ENCODE measurements at places on chromosomes 5 and 9.

- no peak for DNase-seq
Measured at GRCh38 chr5:159765135-159765433, 151.2 kb upstream of the ADRA1B start.

GRCh38 chr5:75089137-75089536 is 36.8 kb upstream of the GCNT4 start:
- DNase-seq = no peak

- no peak for DNase-seq
Measured at GRCh38 chr9:17900606-17901005, 321.7 kb downstream of the SH3GL2 start.

DNA sequence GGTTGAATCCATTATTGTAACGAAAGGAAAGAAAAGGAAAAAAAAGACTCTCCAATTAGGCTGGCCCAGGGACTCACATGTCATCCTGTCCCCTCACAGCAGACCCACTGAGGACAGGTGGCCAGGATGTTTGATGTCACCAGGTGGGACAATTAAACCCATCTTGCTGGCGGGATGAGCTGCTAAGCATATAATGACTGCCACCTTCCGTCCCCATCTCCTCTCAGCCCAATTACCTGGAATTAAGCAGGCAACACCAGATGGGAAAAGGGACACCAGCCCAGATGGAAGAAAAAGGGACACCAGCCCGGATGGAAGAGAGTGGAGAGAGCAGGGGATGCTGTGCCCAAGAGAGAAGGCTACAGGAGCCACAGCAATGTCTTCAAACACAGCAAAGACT is 116.6 kb upstream of the SARDH start:
- DNase-seq = no peak

GRCh38 chr5:112757468-112758208 is 20.0 kb downstream of the APC start:
- DNase-seq = peak; percentile 83

- DNase-seq = no peak
Measured at GRCh38 chr5:139082813-139083498, 115.2 kb downstream of the SIL1 start.

DNA sequence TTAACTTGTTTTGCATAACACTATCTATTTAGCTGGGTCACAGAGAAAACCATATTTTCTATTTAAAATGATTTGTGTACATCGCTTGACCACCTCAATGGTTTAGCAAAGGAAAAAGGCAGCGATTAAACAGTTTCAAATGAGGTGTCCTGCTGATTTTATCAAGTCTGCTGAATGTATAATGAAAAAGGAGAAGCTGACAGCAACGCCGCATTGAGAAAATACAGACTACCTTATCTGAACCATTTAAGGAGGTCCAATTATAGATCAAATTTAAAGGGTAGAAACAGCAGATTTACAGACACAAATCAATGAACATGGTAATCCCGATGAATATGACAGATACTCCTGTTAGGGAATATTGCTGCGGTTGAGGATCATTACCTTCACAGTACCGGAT is 29.6 kb downstream of the PSMB7 start:
- no peak for DNase-seq

DNA sequence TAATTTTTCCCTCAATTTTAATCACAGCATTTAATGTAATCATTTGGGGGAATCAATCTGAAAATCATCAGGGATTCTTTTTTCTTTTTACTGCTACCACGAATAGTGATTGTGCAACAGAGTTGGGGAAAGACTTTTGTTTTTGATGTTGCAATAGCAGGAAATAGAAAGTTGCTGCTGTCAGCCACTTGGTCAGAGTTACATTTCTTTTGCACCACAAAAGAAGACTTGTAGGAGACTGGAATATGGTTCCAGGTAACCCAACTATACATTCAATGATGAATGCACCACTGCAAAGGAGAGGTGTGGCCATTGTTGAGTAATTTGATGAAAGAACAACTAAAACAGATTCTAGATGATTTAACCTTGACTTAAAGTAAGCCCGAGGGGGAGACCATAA is 46.3 kb upstream of the PALM2AKAP2 start:
- DNase-seq = peak; percentile 81

GRCh38 chr5:133890314-133890713 is 78.1 kb downstream of the C5orf15 start:
- DNase-seq = no peak

GRCh38 chr5:33685873-33686755 is 205.7 kb downstream of the ADAMTS12 start:
- DNase-seq = no peak

- no peak for DNase-seq
Measured at GRCh38 chr9:89631384-89631783, 26.6 kb downstream of the GADD45G start.

DNA sequence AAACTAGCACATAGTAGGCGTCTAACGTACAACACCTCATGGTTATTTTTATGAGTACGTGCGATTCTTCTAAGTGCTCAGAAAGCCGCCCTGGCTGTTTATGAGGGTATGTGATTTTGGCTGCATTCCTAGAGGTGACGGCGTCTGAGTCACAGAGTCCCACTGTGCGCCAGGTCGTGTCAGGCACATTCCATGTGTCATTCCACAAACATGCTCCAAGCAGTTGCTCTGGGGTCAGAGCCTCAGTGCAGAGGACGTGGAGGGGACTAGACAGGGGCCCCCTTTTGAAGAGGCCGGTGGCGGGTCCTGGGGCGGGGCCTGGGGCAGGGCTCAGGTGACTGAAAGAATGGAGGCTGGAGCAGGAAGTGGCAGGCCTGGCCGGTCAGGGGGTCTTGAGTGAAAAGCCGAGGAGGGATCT is 51.9 kb downstream of the NEK6 start:
- DNase-seq = peak; percentile 95

- DNase-seq = no peak
Measured at GRCh38 chr9:93683331-93684134, 107.1 kb downstream of the PHF2 start.

DNA sequence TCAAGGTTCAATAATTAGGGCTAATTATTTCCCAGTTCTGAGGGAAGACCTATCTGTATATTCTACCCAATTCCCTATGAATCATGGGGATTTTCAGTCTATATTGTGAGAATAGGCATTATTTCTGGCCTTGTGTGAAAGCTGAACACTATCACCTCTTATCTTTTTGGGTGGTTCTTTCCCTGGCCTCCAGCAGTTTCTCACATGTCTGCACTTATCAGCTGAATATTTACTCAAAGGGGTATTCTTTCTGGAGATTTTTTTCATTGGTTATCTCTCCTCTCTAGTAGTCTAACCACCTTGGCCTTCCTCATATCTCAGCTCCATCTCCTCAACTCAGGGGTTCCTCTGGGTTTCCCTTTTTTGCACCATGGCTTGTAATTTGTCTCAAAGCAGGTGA is 64.9 kb upstream of the LIFR start:
- DNase-seq = no peak

GRCh38 chr9:38092200-38092524 is 23.1 kb upstream of the SHB start:
- no peak for DNase-seq

- peak; percentile 75 for DNase-seq
Measured at GRCh38 chr5:123717139-123717538, 205.2 kb downstream of the CSNK1G3 start.

GRCh38 chr9:129713402-129713679 is 39.5 kb downstream of the PTGES start:
- no peak for DNase-seq

GRCh38 chr5:166602271-166602670 is 1689.2 kb upstream of the WWC1 start:
- DNase-seq = peak; percentile 18

GRCh38 chr5:80631278-80632259 is 22.9 kb upstream of the MSH3 start:
- DNase-seq = no peak

DNA sequence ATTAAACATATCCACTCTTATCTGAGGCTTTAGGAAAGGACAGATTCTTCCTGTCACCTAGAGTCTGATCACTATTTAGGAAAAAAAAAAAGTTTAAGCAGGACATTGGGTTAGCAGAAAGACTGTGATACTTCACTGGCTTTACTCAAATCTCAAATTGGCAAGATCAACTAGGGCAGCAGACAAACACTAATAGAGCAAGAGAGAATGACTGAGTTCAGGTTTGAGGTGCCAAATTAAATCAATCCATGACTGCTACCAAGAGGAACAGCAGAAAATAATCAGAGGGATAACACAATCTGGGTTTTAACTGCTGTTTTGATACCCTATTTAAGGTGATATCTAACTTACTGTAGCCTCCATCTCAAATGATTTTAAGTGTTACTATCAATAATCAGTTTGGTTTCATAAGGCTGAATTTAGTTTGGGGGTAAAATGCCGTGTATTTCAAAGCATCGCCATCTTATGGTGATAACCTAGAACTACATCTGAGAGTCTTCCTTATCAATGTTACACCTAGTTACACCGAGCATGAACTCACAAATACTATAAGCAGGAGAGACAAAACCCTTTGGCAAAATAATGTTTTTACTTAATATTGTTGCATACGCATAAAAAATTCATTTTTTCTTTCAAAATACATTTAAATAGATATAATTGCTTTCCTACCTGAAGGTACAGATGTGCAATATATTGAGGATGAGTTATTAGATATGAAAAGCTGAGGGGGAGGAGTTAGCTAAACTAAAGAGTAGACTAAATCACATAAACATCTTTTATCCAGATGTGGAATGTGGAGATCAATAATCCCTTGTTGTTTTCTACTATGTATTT is 286.4 kb upstream of the CDH12 start:
- peak; percentile 25 for DNase-seq

- no peak for DNase-seq
Measured at GRCh38 chr9:136823136-136824046, 15.6 kb downstream of the RABL6 start.

- no peak for DNase-seq
Measured at GRCh38 chr5:14668181-14668591, 3.7 kb downstream of the OTULIN start.

DNA sequence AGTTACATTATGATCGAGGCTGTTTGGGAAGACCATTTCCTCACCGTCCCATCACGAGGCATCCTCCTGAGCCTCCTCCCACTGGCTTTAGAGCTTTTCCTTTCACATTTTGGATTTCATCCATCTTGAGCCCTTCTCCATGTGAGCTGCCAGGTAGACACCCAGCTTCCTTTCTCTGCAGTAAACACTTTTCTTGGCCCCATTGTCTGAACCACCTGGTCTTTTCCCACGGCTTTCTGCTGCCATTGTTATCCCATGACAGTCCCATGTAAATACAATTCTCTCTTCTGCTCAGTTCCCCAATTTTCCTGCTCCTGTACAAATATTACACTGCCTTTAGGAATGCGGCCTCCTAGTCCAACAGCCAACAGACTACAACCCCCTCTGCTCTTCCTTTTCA is 24.1 kb downstream of the UBE2QL1 start:
- no peak for DNase-seq

- no peak for DNase-seq
Measured at GRCh38 chr5:160159991-160160792, 40.9 kb upstream of the PWWP2A start.

DNA sequence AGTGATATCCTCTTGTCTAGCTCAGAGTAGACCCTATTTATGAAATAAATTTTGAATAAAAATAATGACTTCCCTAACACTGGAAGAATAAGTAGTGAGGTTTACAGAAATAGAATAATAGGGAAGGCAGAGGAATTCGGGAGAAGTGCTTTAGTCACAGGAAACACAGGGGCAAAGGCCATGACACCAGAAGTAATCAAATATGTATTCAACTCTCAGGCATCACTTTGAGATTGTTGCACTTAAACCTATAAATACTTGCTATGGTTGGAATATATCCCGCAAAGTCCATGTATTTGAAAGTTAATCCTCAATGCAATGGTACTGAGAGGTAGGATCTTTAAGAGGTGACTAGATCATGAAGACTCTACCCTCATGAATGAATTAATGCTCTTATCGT is 166.8 kb downstream of the YIPF5 start:
- DNase-seq = no peak

- DNase-seq = peak; percentile 8
Measured at GRCh38 chr5:18553269-18553668, 919.0 kb downstream of the TAF11L14 start.

GRCh38 chr9:21997480-21997879 is 2.9 kb downstream of the CDKN2B-AS1 start:
- no peak for DNase-seq

- no peak for DNase-seq
Measured at GRCh38 chr5:74521401-74521800, 119.1 kb downstream of the ENC1 start.

DNA sequence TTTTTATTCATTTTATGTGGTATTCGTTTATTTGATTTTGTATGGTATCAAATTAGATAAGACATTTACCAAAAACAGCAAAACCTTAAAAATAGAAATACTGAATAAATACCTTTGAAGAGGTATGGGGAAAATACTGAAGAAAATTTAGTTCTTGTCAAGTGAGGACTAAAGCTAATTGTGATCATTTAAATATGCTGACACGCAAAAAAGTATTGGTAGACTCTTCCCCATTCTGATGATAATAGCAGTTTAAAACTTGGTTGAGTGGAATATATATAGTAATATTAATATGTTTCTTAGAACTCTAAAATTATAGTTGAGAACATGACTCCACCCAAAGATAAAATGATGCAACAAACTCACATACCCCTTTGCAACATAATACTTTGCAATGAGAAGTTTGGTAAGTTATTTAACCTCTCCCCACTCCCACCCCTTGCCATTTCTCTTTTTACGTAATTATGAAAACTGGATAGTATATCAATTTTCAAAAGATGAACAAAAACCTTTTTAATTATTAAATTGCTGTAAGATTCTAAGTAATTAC is 30.1 kb upstream of the SNX24 start:
- no peak for DNase-seq

DNA sequence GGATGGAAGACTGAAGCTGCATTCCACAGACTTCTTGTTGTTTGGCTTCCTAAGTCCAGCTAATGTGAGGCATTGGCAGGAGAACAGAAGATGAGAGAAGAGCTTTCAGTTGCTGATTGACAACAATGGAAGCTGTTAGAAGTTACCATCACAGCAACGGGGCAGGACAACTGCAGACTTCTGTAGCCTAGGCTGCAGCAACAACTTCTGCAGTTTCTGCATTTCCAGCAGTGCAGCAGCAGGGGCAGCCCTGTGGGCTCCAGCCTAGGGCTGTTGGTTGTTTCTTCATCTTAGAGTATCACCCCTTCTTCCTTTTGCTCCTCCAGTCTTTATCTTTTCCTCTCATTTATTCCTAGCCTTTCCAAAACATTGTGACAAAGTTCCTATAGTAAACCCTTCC is 528.8 kb upstream of the PTGER4 start:
- DNase-seq = no peak

DNA sequence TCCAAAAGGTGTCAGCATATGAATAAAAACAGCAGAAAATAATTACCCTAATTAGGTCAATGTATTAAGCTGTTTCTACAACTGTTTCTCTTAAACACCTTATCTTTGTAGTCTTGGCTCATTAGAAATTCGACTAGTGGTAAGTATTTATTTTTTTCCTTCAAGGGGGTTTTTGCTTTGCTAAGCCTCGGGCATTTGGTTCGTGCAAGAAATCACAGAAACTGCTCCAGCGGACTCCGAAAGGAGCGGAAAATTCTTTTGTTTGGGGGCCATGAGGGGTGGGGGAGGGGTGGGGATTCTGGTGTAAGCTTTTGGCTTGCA is 757 bp downstream of the ZBED3 start:
- no peak for DNase-seq

Measured in fibroblast of pulmonary artery (primary cell).